Memory B cell (primary cell): ENCODE measurements at places on chromosomes 5 and 9.

GRCh38 chr9:127018935-127019334 lies 103.5 kb downstream of the ANGPTL2 start:
- no peak for DNase-seq

DNA sequence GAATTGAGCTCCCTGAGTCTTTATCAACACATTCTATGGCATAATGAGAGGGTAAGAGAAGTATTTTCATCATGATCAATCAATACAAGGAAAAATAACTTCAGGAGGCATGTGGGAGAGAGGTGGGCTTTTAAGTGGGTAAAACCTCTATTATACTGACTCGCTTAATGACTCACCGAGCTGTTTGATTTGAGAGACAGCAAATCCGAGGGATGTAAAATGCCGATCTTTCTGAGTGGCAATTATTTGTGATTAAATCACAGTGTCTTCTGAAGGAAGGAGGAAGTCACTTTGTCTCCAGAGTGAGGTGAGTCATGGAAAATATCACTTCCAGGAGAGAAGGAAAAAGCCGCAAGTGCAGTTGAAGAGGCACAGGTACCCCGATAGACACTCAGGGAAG lies 320.4 kb downstream of the DRD1 start:
- no peak for DNase-seq

GRCh38 chr5:108727236-108727650 lies 20.5 kb upstream of the FER start:
- no peak for DNase-seq

GRCh38 chr5:102762095-102762534 lies 7.0 kb downstream of the PAM start:
- no peak for DNase-seq
